Cortex of kidney (tissue), 1 donor: ENCODE measurements at places on chromosomes 7 and 10.

DNA sequence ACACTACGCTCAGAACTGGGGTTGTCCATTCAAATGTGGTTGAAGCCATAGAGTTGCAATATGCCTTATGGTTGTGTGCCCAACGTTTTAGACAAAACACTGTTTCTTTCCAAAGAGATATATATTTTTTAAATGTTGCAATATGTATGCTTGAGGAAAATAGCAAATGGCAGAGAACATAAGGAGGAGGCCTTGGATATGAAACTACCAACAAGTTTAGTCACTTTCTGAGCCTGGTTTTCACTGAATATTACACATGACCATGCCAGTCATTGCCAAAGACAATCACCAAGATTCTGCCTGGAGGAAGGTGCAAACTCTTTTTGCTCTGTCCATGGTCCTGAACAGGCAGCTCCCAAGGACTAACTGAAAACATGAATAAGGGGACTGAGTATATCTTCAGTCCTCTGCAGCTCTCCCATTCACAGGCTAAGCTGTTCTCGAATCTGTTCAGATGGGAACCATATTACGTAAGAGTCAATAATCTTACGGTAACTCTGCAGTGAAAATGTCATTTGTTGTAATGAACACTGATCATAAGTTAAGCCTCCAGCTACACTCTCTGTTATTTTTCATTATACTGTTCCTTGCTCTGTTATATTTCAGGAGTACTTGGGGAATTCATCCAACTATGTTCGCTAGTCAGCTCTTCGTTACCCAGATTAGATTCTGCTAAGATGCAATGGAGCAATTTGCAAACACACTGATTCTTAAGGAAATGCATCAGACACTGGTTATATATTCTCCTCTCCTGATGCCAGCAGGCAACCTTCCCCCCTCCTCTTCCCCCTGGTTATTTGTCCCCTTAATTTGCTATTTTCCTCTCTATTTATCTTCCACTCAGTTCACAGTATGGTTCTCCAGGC, 90.7 kb upstream of the C1QL3 start:
- no peak for DNase-seq

GRCh38 chr7:100102950-100103840, 1.8 kb downstream of the AP4M1 start:
- no peak for DNase-seq

DNA sequence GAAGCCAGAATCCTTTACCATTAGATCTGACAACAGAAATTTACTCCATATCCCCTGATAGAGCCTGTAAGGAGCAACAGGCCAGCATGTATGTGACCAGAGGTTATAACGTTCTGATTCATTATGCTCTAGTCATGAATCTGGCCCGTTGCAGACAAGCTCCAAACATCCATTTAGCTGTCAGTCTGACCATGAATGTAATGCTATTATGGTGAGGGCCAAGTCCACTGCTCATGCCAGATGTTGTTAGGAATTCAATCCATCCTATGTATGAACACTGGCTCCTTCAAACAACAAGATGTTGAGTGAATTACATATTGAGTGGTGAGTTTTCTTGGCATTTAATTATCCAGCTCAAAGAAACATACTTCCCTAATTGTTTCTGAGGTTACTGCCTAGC, 610.1 kb upstream of the ANKRD30A start:
- DNase-seq: no peak

DNA sequence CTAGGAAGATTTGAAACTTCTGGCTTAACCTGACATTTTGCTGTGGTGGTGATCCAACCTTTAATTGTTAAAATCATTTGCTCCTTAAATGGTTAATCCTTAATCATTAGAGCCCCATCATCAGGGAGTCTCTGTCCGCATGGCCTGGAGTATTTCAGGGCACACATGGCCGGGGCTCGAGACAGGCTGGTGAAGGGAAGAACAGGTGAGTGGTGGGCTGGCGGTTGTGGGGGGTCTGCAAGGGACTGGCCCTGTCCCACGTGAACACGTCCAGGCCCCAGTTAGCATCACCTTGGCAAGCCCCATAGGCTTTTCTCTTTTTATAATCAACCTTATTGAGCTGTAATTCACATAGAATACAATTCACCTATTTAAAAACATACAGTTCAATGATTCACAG, 109.5 kb downstream of the DNAJB6 start:
- no peak for DNase-seq

GRCh38 chr7:30674420-30674819, 7.8 kb downstream of the CRHR2 start:
- no peak for DNase-seq

GRCh38 chr7:28052933-28053332, 127.7 kb downstream of the JAZF1 start:
- DNase-seq: no peak

- DNase-seq: no peak
Measured at GRCh38 chr7:6182993-6183392, 89.4 kb downstream of the CYTH3 start.

DNA sequence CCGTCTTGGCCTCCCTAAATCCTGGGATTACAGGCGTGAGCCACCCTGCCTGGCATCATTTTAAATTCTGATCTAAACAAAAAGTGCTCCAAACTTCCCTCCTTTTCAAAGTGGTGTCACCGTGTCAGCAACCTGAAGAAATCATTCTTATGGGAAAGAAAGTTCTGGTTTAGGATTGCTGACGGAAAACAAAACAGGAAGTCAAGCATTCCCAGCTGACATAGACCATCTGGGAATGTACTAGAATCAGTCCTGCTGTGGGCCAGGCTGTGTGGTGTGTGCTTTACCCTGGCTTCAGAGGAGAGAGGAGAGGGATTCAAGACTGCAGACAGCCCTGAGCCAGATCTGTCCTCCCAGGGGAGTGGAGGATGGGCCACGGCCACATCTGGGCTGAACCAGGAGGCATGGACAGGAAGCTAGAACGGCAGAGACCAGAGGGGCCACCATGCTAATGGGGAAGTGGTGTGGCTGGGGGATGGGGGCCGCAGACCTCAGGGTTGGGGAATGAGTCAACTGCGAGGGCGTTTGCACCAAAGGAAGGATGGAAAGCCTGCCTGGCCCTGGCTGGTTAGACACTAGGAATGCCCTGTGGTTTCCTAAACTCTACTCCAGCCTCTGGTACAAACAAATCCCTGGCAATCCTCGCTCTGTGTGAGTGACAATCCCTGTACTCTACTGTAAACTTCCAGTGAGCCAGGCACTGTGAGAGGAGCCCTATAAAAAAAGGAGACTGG, 16.7 kb upstream of the CLIP2 start:
- DNase-seq: no peak

- no peak for DNase-seq
Measured at GRCh38 chr7:45697576-45698136, 123.5 kb downstream of the ADCY1 start.

DNA sequence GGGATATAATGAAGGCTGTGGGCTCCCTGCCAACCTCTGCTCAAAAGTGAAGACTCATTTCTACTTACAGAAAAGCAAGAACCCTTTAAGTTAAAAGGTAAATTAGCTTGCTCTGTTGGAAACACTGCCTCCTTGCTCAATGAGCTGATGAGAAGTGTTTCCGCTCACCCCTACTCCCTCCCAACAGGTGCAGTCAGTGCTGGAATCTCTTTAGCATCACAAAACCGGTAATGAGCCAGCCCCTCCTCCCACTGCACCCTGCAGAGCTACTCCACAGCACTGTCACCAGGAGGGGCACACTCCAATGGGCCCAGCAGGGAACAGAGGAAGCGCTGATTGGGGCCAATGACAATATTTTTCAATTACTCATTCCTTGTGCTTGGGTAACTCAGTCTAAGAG, 262.5 kb downstream of the TCERG1L start:
- DNase-seq: no peak

GRCh38 chr7:87369216-87369615, 23.8 kb downstream of the CROT start:
- DNase-seq: no peak

GRCh38 chr7:95056107-95056739, 148.8 kb downstream of the PPP1R9A start:
- no peak for DNase-seq

DNA sequence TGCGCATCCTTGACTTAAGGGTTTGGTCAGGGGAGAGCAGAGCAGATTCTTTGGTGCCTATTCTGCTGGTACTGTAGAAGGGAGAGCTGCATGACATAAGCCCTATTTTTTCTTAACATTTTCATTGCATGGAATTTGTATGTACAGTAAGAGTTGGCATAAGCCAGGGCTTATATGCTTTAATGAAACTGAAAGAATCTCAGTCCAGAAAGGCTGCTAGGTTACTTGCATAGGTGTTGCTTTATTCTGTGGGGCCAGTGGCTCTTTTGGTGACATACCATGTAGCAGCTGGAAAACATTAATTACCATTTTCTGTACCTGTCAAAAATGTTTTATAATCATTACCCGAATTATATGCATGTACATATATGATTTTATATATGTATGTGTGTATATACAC, 152.1 kb downstream of the LYZL1 start:
- no peak for DNase-seq

DNA sequence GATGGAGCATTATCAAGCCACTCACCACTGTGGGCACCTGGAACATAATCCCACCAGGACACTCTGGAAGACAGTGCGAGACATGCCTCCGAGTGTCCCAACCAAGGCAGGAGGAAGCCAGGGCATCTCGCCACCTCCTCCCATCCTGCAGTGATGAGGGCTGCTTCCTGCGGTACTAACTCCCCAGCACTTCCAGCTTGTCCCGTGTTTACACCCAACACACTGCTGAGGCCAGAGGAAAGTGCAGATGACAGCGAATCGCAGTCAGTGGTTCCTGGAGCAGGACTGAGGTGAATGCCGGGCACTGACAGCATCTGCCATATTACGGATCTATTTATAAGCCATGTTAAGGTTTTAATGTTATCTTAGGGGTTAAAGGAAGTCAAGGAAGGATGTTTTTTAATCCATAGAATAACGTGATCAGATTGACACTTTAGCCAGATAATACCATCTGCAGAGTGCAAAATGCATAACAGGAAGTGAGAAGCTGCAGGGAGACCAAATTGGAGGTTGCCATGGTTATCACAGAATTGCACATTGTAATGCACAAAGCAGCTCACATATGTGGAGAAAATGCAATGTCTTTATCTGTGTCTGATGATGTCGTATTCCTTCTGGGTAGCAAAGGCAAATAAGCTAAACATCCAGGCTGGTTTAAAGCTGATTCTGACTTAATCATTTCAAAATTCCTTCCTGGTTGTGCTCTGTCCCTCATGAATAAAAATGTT, 314.1 kb upstream of the C7orf33 start:
- DNase-seq: no peak

DNA sequence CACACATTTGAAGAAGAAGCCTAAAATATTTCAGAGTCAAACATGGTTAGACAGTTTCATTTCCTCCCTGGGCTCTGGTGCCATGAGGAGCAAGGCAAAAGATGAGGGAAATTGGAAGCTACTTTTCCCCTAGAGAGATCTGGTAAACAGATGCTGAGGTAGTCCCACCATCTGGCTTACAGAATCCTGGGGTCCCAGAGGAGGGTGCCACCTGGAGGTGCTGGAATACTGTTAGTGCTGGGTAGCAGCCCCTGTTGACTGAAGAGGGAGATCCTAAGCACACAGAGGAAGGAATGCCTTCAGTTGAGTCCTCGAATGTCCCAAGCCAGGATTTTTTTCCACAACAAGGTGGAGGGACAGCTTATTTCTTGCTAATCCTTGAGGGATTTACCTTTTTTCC, 160.1 kb downstream of the FZD1 start:
- no peak for DNase-seq

- DNase-seq: no peak
Measured at GRCh38 chr7:82840061-82840460, 322.6 kb downstream of the PCLO start.

DNA sequence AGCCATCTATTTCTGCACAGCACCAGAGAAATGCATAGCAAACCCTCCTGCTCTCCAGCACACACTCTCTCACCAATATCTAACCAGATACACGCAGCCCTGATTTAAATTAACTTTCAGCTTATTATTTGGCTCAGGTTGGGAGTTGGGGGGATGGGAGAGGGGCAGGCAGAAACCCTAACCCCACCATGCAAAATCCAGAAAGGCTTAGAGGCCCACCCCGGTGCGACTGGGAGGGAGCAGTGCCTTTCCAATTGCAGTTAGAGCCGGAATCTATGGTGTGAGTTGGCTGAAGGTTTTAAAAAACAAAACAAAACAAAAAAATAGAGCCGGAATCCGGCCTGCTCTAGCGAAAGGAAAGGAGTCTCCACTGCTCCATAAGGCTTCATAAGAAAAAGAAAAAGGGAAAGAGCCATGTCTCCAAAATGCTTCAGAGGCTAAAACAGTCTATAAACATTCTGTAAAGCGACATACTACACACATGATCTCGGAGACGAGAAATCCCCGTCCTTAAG, 2.9 kb downstream of the IGF2BP3 start:
- DNase-seq: no peak

GRCh38 chr10:129622736-129623135, 155.7 kb downstream of the MGMT start:
- DNase-seq: no peak

DNA sequence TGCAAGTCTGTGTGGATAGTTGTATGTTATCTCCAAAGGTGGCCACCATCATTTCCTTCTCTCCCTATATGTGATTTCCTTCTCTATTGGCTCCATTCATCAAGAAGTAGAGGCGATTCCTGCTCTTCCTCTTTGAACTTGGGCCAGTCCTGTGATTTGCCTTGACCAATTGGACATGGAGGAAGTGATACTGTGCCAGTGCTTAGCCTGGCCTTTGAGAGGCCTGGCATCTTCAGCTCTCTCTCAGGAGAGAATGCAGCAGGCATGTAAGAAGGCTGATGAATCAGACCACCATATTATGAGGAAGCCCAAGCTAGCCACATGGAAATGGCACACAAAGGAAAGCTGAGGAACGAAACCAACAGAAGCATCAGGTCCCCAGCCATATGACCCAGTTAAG, 195.0 kb upstream of the SVIL start:
- no peak for DNase-seq

GRCh38 chr7:25169683-25170082, 44.6 kb upstream of the CYCS start:
- no peak for DNase-seq

DNA sequence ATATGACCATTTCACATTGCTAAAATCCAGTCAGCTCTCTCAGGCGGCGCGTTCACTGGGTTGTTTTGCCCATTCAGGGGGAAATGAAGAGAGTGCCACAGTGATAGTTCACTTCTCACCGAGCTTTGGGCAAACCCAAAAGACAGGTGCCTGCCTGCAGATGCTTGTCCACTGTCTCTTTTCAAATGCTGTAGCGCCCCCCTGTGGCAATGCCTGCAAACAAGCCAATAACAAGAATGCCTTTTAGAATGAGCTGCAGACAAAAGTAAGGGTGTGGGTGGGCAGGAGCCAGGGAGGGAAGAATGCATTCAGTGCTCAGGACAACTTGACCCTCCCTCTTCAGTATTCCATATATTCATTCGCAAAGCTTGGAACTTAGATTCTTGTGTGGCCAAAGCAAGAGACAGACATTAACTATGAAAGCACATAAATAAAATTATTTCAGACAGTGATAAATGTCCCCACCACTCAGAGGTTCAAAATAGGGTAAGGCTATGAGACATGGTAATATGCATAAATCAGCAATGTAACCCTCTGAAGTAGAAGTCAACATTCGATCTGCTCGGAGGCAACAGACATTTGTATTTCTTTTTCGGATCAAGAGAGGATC, 86.9 kb downstream of the JAZF1 start:
- DNase-seq: no peak

GRCh38 chr10:104802941-104803340, 161.9 kb downstream of the SORCS3 start:
- no peak for DNase-seq
